D721Med (cell line): ENCODE measurements at places on chromosomes 16 and 17.

- DNase-seq: no peak
Measured at GRCh38 chr16:57562669-57563486, 20.4 kb downstream of the ADGRG5 start.

- no peak for DNase-seq
Measured at GRCh38 chr17:34227707-34228106, 27.4 kb upstream of the CCL2 start.

GRCh38 chr17:384622-385177 lies 32.1 kb upstream of the RPH3AL start:
- DNase-seq: no peak

DNA sequence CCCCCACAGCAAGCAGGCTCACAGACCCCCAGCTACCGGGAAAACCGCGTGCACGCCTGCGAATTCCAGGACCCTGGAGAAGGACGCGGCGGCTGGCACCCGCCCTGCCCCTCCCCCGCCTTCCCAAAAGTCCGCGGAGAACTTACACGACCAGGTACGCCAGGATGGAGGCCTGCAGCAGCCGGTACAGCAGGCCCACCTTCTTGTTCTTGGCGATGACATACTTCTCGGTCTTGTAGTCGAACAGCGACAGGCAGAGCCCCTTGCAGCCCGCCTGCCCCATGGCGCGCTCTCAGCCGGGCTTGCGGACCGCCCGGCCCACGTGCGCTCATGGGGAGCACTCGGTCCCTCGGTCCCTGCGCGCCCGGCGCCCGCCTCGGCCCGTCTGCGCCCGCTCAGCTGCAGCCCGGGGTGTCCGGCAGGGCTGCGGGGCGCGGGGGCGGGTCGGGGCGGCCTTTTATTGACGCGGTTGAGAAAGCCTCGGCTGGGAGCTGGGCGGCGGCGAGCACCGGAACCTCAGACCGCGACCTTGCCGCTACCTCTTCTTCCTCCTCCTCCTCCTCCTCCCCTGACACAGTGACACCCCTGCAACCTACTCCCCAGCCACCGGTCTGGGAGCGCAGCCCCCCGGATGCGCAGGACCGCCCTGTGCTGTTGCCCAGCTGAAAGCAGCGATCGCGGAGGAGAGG lies at the start of gene P2RX5:
TSS of gene P2RX5 (minus strand) at position 433 of the 689 bp plus-strand sequence. CDS start at position 283, 150 bp downstream.
- no peak for DNase-seq

DNA sequence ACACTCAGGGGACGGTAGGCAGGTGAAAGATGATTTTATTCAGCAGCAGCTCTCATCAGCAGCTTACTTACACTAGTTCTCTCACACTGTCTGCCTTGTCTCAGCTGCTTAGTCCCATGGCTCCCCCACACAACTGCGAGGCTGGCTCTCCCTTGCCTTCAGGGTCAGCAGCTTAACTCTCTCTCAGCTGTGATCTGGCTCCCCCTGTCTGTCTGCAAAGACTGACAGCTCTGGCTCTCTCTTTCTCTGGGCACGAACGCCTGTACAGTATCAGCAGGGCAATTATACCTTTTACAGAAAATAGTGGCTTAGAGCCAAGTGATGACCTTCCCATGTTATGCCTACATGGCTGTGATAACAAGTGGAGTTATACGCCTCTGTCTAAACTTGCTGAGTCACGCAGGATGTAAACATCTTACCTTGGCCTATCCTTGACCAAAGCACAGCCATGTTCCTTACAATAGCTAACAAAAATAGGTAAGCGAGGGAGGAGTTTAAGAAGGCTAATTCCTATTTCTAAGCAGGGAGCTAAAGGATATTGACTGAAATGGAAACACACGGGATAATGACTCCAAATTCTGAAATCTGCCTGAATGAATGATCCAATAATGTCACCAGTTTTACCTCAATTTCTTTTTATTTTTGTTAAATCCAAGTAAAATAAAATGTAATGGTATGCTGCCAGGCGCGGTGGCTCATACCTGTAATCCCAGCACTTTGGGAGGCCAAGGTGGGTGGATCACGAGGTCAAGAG lies 1.1 kb upstream of the NDUFAB1 start:
- no peak for DNase-seq
